ENCODE measurements at places on chromosomes 2 and 18.

DNA sequence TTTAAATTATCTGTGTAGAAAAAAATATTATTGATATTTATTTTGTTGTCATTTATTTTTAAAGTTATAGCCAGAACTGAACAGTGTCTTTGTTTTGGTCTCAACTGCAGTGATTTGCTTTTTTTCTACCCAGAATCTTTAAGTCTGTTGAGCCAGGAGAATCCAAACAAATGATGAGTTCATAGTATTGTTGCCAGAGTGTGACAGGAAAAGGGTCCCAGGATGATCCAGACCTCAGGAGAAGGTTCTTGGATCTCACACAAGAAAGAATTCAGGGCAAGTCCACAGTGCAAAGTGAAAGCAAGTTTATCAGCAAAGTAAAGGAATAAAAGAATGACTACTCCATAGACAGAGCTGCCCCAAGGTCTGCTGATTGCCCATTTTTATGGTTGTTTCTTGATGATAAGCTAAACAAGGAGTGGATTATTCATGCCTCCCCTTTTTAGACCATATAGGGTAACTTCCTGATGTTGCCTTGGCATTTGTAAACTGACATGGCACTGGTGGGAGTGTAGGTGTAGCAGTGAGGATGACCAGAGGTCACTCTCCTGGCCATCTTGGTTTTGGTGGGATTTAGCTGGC, 127.1 kb downstream of the AGPS start:
- no peak for DNase-seq

DNA sequence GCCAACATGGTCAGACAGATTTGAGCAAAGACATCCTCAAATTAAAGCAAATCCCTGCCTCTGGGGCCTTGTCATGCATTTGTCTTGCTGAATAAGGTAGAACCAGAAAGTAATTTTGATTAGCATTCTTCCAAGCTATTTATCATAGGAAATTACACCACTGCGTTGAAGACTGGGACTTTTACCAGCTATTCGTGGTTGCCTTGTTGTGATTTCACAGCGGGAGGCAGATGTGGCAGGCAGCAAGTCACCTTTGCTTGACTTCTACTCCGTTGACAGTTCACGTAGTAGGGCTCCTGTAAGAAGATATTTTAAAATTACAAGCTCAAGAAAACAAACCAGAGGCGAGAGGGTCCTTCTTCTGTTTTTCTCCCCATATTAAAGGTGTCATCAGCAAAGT, 80.6 kb downstream of the EN1 start:
- DNase-seq = no peak

DNA sequence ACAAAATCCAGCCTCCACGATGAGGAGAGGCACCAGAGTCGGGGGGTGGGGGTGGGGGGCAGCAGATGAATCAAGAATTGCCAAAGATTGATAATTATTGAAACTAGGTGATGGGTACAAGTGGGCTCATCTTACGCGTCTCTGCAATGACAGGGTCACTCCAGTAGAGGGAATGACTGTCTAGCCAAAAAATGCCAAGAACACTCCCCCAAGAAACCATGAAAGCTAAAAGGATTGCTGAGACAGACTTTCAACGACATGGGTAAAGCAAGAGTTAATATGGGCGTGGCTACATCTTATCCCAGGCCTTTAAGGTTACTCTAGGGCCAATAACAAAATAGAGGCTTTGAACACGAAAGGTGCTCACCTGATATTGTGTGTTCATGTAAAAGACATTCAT, 86.5 kb downstream of the STK39 start:
- peak; percentile 8 for DNase-seq

GRCh38 chr2:96396602-96397001, 61.0 kb downstream of the NCAPH start:
- DNase-seq = no peak

- no peak for DNase-seq
These were observed 224.5 kb downstream of the SLC4A3 start for GRCh38 chr2:219851801-219852481.

GRCh38 chr2:114113518-114113917, 223.6 kb downstream of the ACTR3 start:
- DNase-seq = no peak

GRCh38 chr2:41922177-41922576, 125.6 kb upstream of the PKDCC start:
- no peak for DNase-seq

- no peak for DNase-seq
These were observed 15.6 kb downstream of the ILKAP start for GRCh38 chr2:238187618-238188548.

DNA sequence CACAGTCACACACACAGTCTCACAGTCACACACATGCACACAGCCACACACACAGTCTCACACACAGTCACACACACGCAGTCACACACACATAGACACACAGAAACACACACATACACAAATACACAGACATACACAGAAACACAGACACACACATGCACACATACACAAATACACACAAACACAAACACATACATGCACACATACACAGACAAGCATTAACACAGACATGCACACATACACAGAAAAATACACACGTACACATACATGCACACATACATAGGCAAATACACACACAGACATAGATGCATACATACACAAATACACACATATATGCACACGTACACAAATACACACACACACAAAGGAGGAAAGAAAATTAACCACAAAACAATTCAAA, 150.5 kb downstream of the ALK start:
- no peak for DNase-seq

GRCh38 chr2:17910980-17911379, 32.5 kb downstream of the KCNS3 start:
- no peak for DNase-seq

DNA sequence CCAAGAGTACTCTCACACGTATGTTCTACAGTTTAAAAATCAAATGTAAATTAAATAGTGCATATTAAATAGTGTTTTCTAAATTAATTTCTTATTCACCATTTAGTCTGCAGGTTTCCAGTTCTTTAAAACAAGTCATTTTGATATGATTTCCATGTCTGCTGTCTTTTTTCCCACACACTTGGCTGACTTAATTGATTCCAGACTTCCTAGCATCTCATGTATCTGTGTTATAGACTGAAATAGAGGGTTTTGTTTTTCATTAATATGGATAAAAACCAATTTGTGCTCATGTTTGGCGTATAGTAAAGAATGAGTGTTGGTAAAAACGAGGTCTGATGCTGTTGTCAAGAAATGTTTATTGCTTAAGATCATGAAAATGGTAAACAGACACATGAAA, 104.3 kb downstream of the SRBD1 start:
- DNase-seq = no peak

- no peak for DNase-seq
These were observed 119.5 kb upstream of the CYRIA start for GRCh38 chr2:16785149-16785548.

- no peak for DNase-seq
These were observed 189.1 kb upstream of the BCL2L11 start for GRCh38 chr2:110931648-110932047.

GRCh38 chr18:10685484-10685883, 159.7 kb downstream of the NAPG start:
- peak; percentile 51 for DNase-seq

DNA sequence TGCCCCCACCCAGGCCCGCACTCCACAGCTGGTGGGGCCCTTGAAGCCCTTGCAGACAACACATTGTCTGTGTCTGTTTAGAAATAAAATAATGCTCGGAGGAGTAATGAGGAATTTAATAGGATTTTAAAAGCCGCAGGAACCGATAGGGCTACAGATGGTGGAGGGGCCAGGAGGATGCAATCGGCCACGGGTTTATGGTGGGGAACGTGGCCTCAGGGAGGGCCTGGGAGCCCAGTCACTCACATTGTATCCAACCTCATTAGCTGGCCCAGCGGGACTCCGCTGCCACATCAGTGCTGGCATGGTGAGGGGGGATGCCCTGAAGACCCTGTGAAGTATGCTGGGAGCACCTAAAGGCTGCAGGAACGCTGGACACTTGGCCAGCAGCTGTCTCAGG, 252.0 kb downstream of the CELF4 start:
- DNase-seq = no peak

GRCh38 chr2:109460553-109461324, 153.0 kb downstream of the SEPTIN10 start:
- DNase-seq = no peak

DNA sequence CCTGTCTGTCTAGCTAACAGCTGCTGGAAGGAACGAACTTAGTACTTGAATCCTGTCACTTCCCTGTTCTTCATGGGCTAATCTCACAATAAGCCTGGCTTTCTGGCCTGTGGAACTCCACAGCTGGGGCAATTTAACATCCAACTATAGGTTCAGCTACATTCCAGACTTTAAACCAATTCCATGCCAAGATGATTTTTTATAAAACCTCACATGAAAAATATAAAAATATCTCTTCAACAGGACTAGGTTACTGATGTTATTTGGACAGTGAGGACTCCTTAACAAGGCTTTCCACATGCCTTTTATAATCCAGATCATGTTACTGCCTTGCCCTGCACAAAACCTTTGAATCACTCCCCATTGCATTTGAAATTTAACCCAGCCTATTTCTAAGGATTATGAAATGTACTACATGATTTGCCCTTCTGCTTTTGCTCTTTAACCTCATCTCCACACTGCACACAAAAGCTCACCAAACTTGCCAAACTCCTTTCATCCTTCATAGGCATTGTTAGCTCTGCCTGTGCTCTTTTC, 863.2 kb upstream of the CHAC2 start:
- DNase-seq = no peak

- no peak for DNase-seq
These were observed 793.2 kb downstream of the SUCLG1 start for GRCh38 chr2:83665894-83666293.

DNA sequence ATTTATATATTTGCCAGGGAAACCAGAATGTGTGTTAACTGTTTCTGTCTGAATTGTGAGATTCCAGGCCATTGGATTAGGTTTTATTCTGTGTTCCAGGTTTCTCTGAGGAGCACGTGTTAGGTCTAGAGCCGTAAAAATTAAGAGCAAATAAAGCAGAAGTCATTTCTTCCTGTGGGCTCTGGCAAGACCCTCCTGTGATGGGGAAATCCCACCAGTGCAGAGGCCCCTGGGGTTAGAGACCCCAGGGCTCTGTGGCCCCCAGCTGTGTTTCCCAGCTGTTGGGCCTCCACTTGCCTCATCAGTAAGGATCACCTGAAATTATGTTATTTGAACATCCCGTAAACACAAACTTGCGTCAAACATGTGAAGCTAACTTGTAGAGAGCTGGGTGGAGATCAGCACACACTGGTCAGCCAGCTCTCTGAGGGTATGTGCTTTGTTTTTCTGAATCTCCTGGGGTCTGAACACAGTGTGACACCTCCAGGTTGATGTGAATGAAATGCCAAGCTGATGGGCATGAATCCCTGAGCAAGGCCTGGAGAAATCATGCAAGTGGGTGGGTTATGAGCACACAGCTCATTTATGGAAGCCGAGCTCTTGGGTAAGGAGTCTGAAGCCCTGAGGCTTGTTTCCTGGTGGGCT, 50.3 kb downstream of the HK2 start:
- DNase-seq = no peak

- no peak for DNase-seq
These were observed 36.9 kb upstream of the BMPR2 start for GRCh38 chr2:202339071-202339870.

GRCh38 chr2:118667964-118668363, 179.5 kb downstream of the EN1 start:
- no peak for DNase-seq

- DNase-seq = no peak
These were observed 17.4 kb downstream of the AGAP1 start for GRCh38 chr2:235511187-235511661.

- no peak for DNase-seq
These were observed 291.6 kb upstream of the HDAC4 start for GRCh38 chr2:239692362-239692851.

DNA sequence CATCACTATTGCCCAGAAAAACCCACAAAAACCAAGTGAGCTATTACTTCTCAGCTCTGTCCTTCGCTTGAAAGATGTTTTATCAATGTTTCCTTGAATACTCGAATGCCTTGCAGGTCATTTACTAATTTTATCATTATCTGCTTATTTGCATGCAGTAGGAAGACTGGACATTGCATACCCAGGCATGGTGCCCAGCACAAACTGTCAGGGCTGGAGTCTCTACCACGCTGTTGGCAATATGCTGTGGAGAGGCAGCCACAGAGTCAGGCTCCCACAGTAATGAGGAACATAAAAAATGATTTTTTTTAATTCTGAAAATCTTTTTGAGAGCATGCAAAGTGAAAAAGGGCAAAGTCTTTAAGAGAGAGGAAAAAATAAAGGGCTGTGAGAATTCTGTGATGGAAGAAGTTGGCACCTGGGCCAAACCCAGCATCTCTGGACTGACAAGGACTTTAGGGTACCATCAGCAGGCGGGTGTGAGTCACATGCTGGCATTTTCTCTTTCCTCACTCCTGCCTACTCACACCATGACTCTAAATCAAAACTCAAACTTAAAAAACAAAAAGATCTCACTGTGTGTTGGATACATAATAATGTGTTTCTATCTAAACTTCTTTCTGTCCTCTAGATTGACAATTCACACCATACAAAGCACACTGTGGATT, 709.8 kb upstream of the FANCL start:
- no peak for DNase-seq

All from GM13977 (cell line).